ENCODE measurements at places on chromosomes 16 and 17.

- DNase-seq, result no peak
Observed at GRCh38 chr17:57269598-57270255, 13.4 kb downstream of the MSI2 start.

- no peak for DNase-seq
Observed at GRCh38 chr17:19868079-19868395, 301 bp upstream of the ULK2 start.

- DNase-seq, result no peak
Observed at GRCh38 chr16:28902909-28903308, 22.1 kb downstream of the RABEP2 start.

DNA sequence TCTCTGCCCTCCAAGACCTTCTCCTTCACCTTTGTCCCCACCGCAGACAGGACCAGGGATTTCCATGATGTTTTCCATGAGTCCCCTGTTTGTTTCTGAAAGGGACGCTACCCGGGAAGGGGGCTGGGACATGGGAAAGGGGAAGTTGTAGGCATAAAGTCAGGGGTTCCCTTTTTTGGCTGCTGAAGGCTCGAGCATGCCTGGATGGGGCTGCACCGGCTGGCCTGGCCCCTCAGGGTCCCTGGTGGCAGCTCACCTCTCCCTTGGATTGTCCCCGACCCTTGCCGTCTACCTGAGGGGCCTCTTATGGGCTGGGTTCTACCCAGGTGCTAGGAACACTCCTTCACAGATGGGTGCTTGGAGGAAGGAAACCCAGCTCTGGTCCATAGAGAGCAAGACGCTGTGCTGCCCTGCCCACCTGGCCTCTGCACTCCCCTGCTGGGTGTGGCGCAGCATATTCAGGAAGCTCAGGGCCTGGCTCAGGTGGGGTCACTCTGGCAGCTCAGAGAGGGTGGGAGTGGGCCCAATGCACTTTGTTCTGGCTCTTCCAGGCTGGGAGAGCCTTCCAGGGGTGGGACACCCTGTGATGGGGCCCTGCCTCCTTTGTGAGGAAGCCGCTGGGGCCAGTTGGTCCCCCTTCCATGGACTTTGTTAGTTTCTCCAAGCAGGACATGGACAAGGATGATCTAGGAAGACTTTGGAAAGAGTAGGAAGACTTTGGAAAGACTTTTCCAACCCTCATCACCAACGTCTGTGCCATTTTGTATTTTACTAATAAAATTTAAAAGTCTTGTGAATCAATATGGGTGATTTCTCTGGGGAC is 12.2 kb downstream of the CX3CL1 start:
- no peak for DNase-seq

- no peak for DNase-seq
Observed at GRCh38 chr17:27540318-27541101, 84.3 kb downstream of the KSR1 start.

- no peak for DNase-seq
Observed at GRCh38 chr16:28497861-28498599, 3.6 kb downstream of the APOBR start.

DNA sequence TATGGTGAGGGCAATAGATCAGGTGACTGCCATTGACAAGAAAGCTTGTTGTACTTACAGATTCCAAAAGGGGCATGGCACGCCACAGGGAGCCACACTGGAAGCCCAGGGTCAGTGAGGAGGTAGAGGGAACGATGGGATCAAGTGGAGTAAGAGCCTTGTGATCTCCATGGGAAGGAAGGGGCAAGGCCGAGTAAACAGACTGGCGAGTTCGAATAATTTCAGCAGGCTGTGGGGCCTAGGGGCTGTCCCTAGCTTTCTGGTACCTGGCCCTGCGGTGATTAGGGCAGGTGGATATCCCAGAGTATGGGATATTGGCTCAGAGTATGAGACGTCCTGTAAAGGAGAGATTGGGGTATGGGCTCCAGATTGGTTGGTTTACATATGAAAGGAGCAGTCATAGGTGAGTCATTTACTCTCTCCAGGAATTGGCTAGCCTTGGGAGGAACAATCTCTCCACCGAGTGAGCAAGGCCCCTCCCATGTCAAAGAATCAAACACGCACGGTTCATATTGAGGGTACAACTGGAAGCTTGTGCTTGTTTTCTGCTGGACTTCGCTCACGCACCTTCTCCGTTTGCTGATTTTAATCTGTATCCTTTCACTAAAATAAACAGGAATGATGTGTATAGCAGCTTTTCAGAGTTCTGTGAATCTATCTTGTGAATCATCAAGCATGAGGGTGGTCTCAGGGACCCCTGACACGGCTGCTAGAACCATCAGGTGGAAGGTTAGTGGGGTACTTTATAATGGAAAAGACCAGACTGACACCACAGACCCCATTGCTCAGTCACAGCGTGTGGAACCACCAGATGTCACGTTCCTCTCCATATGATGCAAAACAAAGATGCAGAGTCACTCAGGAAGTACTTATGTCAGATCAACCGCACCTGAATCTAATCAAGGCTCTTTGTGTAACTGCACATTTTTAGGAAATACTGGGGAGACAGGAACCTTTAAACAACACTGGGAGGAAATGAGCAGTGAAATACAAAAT is 27.9 kb downstream of the GABARAPL2 start:
- DNase-seq, result no peak

DNA sequence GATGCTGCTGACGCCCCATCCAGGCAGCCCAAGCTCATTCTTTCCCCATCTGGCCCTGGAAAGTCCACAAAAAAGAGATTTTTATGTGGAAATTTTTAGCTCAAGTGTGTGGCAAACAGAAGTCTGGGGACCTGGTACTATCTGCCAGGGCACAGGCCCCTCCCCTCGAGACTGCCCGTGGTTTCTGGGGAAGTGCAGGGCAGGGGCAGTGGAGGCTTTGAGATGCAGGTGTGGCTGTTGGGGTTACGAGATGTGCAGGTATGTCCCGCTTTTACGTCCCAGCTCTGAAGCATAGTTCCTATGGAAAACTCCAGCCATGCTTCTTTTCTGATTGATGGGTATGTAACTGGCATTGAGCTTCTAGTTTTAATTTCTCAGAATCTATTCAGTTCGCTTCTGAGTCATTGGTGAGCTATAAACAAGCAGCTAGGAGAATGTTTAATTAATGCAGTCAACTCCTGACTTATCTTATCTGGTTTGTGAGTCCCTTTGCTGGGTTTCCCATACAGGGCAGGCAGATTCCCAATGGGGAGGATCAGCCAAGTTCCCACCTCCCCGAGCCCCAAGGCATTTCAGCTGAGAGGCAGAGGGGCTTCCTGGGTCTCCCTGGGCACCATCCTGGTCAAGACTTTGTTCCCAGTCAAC is 16.2 kb downstream of the TBX4 start:
- DNase-seq, result no peak

- no peak for DNase-seq
Observed at GRCh38 chr17:633641-634101, 81.0 kb downstream of the VPS53 start.

DNA sequence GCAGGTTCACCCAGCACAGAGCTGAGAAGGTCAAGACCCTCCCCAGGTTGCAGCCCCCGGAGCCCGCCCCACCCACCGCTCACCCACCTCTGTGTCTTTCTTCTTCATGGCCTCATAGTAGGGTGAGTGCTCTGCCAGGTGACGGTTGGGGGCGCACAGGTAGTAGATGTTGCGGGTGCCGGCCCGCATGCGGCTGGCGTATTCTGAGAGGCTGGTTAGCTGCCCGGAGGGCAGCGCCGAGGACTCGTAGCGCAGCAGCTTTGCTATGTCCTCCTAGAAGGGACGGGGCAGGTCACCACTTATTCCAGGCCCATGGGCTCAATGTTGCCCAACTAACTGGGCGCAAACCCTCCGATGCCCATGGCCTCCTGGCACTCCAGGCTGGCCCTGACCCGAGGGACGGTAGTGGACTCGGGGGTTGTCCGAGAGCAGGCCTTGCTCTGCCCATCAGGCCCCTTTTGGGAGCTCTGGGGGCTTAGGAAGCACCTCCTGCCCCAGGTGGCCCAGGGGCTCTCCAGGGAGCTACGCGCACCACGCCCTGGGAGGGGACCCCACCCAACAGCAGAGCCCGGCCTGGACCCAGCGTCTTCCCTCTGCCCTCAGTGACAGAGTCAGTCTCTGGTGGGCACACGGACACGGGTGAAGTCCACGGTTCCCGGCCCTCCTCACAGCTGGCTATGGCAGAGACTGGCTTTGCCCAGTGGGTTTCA is 9.9 kb downstream of the DNASE1 start:
- DNase-seq, result no peak
